ENCODE measurements at places on chromosomes 6 and 20.

DNA sequence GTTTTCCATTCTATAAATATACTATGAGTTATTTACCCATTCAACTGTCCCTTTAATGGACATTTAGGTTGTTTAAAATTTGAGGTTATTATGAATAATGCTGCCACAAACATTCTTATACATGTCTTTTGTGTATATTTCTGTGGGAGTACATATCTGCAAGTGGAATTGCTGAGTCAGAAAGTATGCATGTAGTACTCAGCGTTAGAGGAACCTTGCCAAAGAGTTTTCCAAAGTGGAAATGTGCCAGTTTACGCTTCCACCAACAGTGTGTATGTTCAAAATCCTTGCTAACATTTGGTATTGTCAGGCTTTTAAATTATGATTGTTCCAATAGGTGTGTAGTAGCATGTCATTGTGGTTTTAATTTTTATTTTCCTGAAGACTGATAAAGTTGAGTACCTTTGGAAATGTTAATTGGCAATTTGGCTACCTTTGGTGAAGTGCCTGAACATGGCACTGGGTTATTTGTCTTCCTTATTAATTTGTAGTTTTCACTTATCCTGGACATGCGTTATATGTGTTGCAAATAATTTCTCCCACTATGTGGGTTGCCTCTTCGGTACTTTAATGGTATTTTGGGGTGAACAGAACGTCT, 341.2 kb downstream of the CD83 start:
- DNase-seq = no peak

DNA sequence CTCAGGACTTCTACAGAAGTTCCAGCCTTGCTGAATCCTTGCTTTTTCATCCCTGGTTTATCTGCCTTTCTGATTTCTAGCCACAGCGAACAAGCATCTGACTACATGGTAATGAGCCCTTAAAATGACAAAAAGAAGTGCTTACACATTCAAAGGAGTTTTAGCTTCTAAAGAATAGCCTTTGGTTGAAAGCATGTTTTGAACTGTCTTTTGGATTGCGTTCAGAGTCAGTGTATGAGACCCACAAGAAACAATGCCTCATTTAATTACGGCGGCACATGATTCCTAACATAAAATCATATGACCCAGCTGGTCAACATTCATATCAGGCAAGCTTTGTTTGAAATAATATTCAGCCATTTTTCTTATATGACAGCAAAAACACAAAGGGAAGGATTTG, 784.2 kb downstream of the KIF16B start:
- DNase-seq = no peak

- DNase-seq = no peak
These were observed 13.8 kb upstream of the SAYSD1 start for GRCh38 chr6:39128832-39129231.

DNA sequence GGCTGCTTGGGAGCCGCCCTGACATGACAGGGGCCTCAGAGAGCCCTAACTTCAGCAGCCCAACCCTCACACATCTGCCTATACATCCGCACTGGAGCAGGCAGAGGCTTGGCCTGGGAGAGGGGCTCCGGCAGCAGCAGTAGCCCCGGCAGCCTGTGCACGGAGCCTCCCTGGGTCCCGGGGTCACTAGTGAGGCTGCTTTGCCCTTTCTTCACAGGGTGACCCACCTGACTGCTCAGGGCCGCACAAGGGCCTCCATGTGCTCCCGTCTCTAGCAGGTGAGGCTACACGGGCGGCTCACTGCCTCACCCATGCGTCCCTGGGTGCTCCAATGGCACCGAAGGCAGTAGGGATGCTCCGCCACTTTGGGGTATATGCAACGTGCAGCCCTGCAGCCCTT, 36.7 kb upstream of the STX16 start:
- no peak for DNase-seq

DNA sequence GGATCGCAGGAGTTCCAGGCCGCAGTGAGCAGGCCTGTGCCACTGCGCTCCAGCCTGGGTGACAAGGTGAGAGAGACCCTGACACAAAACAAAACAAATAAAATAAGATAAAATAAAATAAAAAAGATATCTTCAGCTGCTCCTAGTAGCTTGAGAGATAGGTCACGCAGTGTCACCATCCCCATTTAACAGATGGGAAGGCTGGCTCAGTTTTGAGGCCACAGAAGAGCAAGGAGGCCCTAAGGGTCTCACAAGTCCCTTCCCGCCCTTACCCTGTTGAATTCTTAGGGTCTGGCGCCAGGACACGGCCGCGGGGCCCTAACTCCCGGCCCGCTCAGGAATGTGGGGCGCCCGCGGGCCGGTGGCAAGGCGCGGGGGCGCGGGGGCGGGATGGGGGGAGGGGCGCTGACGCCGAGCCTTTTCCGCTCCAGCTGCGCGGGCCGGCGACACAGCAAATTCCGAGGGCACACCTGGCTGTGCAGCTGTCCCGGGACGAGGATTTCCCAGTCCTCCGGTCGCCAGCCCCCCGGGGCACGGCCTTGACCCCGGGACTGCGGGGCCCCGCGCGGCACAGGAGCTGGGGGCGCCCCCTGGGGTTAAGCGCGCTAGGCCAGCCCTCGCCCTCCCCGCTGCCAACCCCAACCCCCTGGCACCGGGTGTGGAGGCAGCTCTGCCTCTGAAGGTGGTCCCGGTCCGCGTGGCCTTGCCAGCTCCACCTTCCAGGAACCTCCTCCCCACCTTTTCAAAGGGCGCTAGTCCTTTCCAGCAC, 10.3 kb upstream of the R3HDML start:
- peak; percentile 63 for DNase-seq

GRCh38 chr20:37970856-37971245, 62.4 kb downstream of the TTI1 start:
- DNase-seq = no peak

DNA sequence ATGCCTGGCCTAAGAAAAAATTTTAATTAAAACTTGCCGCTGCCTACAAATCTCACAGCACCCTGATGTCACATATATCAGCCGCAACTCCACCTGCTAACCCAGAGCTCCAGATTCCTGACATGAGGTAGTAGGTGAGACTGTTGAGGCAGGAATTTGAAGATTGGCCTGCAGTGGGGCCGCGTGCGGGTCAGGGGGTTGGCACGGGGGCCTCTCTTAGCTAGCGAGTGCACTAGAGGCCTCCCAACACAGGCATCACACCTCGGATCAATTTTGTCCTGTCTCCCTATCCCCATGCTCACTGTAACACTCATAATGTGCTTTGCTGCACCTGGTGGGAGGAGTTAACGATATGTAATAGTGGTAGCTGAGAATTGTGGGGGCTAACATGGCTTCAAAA, 349.8 kb downstream of the CDC5L start:
- no peak for DNase-seq

DNA sequence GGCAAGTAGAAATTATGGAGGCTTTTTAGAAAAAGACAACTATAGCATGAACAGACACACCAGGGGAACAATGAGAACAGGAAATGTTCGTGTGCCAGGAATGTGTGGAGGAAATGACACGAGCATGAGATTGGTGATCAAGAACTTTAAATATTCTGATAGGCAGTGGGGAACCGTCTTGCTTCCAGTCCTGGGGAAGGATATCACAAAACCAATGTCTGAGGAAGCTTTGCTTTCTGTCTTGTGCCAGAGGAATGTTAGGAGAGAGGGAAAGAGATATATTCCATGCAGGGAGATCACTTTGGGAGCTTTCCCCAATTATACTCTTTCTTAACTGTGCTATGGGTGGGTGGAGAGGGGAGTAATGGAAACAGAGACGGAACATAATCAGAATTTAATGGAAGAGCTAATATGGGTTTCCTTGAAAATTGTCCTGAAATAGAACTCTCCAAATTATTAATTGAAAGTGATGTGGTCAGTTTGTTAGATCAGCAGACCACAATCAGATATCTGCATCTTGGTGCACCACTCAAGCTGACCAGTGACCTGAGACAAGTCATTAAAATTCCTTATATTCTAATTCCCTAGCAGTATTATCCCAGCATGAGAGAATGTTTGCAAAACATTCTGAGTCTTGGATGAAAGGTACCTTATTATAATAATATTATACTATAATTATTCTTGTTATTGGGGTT, 178.2 kb downstream of the SOX4 start:
- no peak for DNase-seq

GRCh38 chr20:61135968-61136367, 116.1 kb upstream of the CDH4 start:
- DNase-seq = peak; percentile 84

DNA sequence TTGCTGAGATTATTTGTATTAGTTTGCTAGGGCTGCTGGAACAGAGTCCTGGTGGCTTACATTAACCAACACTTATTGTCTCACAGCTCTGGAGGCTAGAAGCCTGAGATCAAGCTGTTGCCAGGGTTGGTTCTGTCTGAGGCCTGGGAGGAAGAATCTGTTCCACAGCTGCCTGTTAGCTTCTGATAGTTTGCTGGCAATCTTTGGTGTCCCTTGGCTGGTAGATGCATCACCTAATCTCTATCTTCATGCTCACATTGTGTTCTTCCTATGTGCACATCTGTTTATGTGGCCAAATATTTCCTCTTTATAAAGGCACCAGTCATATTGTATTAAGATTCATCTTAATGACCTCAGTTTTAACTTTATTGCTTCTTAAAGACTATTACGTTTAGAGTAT, 19.5 kb downstream of the SF3B5 start:
- DNase-seq = no peak

DNA sequence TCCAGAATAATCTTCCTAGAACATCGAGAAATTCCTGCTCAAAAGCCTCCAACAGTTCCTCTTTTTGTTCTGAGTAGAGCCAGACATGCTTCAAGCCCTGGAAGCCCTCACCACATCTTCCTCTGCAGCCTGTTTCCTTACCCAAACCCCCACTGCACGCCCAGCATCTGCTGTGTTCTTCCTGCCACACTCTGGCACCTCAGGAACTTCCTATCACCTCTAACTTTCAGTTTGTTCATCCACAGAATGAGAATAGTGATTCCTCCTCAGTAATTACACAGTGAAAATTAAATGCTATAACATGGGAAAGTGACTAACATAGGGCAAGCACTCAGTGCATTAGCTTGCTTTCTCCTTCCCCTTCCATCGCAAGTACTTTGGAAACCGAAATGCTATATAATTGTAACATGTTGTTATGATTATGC, 26.3 kb downstream of the C6orf89 start:
- no peak for DNase-seq

DNA sequence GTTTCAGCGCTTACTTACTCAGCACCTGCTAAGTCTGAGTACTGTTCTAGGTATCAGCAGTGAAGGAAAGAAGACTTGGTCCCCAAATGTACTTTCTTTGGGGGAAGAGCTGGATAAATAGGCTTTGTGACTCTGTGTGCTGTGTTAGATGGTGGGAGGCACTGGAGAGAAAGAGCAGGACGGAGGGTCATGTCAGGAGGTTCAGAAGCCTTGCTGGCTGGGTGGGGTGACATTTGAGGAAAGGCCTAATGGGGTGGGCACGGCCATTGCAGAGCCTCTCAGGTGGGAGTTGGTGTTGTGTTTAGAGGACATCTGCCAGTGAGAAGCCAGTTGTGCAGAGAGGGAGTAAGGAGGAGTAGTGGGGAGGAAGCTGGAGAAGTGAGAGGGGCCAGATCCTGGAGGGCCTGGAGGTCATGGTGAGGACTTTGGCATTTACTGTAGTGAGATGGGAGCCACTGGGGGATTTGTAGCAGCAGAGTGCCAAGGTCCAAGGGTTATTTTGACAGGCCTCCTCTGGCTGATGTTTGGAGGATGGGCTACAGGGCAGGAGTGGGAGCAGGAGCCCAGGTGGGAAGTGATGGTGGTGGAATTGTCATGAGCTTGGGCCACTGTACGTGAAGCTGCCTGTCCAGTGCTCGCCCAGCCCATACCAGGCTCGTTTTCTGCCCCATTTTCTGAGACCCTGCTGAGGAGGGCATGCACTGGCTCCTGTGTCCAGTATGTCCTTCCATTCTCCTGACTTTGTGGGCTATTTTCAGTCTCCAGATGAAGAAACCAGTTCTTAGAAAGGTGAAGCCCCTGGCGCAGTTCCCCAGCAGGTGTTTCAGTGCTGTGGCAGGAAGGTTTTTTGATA, 886 bp downstream of the SDCBP2 start:
- no peak for DNase-seq

DNA sequence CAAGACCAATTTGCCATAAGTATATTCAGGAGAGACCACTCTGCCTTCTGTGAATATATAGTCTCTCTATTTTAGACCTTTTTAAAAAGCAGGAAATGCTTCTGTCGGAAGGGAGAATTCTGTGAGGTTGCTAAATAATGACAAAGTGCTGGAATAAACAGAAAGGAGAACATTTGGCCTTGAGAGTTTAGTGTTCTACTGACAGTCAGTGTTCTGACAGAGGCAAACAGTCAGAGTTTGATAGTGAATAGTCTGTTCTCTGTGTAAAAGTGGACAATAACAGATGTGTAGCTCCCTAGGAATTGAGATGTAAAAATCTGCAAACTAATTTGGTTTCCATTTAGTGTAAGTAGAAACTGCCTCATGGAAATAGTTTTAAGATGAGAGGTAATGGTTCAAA, 220.7 kb downstream of the PHF3 start:
- no peak for DNase-seq

DNA sequence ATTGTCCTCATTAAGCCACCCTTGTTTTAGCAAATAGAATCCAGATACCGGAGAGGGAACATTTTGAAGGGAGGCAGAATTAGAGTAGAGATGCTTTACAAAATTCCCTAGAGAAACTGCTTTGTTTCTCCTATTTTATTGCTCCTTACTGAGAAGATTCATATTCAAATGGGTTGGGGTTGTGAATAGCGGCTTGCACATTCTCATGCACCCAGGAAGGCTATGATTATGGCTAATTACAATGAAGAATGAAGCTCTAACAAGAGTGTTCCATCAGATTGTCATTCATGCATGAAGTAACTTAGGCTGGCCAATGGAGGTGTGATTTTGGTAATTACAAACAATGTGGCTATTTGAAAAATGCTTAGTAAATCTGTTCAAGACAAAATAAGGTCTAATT, 129.6 kb downstream of the PACRG start:
- peak; percentile 29 for DNase-seq

Data from neural progenitor cell (in vitro differentiated cells).